Activated naive CD8-positive, alpha-beta T cell treated with anti-CD3 and anti-CD28 coated beads, Interleukin-2, amount 10 ng/mL, durations not matched to agents 7 days and 5 days (primary cell): ENCODE measurements at places on chromosomes 6 and 20. TPM values are rescaled to one million over a fixed set of nuclear protein-coding genes. Genes with fewer than 3 reads are reported as not detected.

The RAD21L1 gene
- total RNA-seq, result 0.48 TPM

The NOTCH4 gene
- 0.67 TPM for total RNA-seq

The LY6G6F gene
- not detected for total RNA-seq

The FAM217A gene
- total RNA-seq, result not detected

- no peak for DNase-seq
Observed at GRCh38 chr6:133957780-133958242, 4.8 kb downstream of the TBPL1 start.

DNA sequence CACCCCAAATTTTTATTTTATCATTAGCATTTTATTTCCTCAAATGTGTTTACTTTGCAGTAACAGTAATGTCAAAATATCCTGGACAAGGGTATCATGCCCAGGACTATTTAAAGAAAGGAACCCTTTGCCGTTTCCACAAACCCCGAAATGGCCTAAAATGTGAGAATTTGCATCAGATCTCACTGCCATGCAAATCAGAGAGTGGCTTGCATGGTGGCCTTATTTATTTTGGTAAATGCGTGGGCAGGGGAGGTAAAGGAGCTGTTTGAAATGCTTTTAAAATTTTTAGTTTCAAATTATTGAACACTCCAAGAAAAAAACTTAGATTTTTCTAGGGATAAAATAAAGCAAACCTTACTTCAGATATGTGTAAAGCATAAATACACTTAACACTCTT, 43.8 kb downstream of the ADAT2 start:
- DNase-seq, result no peak

DNA sequence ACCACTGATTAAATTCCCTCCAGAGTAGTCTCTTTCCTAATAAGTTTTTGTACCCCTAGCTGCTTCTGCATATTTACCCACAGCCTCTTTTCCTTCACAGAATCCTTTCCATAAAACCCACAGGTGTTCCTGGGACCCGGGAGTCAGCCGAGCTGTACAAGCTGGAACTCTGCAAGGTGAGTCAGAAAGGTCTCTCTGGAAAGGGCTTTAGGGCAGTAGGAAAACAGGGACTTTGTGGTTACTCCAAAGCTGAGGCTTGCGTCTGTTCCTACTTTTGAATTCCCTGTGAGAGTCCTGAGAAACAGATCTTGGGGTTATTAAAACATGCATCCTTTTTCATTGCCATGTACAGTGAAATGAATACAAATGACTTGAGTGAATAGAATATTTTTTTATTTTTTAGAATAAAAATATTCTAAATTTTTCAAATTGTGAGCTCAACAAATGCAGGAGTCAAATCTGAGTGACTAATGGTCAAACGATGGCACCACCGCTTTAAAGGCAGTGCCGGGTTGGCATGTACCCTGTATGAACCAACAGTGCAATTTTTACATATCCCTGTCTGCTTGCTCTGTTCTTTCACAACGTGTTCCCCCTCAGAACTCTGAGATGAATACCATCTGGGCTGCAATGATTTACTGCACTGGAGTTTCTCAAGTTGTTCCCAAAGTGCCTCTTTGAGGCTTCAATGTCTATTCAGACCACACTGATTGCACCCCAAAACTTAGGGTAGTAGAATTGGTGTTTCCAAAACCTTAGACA, 78.4 kb downstream of the GFRAL start:
- DNase-seq, result no peak

DNA sequence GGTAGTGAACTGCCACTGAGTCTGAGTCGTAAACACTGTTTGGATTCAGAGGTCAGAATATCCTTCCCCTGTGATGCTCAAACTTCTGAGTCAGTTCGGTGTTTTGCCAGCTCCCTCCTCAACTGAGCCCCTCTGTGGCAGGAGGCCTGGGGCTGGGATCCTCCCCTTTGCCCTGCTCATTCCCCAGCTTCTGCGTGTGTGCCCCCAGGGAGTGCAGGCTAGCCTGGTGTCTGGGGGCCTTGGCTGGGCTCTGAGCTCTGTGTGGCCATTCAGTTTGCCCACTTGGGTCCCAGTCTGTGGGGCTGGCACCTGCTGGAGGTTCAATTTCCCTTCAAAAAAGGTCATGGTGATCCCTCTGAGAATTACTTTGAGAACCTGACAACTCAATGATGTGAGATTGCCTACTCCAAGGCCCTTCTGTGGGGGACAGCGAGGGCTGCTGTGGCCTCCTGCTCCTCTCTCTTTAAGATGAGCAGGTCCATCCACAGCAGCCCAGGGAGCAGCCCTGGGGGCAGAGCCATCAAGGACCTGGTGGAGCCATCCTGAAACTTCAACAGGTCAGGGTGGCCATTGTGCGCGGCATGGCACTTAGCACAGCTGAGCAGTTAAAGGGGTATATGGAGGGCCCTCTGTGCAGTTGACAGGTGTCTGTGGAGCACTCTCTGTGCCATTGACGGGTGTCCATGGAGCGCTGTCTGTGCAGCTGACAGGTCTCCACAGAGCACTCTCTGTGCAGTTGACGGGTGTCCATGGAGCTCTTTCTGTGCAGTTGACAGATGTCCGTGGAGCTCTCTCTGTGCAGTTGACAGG, 147.2 kb downstream of the SYCP2 start:
- DNase-seq, result no peak

DNA sequence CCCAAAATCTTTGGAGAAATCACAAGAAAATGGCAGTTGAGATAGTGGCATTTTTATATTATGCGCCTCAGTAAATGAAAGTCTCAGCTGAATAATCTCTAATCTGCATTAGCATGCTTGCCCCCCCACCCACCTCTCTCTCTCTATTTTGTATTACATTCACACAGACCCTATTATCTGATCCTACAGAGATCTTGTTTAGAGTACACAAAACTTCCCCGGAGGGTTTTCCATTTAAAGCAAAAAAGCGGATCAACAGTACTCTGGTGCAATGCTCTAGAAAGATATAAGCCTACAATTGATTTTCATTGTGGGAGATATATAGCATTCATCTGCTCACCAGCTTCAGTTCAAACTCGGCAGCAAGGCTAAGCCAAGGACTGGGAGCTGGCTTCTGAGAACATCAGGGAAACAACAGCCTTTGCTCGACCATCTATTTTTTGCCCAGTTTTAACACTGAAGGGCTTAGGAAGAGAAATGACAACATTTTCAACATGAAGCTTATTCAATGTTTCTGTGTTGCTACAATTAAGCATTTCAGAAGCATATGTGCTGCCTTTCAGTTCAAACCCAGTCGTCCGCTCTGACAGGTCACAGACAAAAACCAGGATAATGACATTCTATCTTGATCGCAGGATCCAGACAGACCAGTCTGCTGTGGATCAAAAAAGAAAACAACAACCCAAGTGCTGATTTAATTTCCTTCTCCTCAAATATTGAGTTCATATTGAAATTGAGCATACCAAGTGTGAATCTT, 137.6 kb upstream of the ATXN1 start:
- DNase-seq, result no peak

DNA sequence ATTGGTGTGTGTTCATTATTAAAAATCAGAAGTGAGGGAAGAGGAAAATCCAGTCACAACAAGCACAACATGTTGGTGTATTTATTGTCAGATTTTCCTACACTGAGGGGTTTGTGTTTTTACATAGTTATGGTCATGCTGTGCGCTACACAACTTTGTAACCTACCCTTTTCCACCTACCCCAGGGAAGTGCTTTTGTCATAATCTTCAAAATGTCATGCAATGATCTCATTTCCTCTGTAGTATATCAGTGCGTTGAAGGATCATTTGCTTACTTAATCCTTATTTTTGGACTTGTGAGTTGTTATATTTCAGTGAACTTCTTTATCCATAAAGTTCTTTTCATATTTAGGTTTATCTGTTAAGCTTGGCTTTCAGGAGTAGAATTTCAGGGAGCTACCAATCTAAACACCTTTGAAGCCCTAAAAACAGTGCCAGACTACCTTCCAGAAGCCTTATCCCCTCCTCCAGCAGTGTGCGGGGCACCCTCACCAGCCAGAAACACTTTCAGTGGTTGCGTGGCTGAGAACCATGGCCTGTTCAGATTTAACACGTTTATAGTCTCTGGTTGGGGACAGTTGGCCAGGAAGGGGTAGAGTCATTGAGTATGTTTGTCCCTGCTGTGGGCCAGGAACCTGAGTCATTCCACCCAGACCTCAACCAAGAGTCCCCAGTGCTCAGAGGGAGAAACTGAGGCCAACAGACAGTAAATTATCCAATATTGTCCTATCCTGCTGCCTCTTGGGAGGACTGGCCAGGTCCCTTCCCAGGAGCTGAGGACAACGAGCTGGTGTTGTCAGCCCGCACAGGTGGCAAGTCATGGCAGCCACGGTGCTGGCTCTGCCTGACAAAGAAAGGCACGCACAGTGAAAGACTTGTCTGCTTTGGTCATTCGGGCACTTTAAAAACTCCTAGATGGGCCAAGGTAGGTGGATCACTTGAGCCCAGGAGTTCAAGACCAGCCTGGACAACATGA, 40.3 kb downstream of the STK35 start:
- DNase-seq, result no peak

DNA sequence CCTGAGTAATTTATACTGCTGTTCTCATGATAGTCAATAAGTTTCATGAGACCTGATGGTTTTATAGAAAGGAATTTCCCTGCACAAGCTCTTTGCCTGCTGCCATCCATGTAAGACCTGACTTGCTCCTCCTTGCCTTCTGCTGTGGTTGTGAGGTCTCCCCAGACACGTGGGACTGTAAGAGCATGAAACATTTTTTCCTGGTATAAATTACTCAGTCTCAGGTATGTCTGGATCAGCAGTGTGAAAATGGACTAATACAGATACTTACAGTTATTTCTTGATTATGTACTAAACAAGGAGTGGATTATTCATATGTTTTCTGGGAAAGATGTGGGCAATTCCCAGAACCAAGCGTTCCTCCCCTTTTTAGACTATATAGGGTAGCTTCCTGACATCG, 1.9 kb upstream of the TRIM38 start:
- no peak for DNase-seq

DNA sequence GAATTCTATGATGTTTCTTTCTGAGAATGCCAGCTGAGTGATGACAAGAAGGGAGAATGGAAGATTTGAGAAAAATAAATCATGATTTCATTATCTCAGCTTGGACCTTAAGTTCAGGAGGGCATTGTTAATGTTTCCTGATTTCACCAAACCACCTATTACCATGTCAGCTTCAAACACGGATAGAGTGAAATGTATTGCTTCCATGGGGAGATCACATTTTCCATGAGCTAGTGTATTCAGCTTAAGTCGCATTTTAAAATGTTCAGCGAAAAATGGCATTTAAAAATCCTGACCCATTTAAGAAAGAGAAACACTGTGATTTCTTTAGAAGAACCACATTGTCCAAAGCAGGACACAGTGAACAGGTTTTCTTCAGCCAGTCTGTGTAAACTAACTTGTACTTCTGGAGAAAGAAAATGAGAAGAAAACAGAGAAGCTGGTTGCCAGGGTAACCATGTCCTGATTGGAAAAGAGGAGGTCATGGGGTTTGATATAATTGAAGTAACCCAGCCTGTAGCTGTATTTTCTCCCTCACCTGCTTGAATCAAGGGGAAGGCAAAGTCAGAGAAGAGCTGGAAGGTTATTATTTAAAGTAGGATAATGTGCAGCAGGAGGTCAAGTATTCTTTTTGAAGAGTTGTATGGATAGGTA, 684.1 kb upstream of the NRSN1 start:
- DNase-seq, result no peak
